ENCODE measurements at places on chromosomes 11 and 22. TPM values are rescaled to one million over a fixed set of nuclear protein-coding genes. Genes with fewer than 3 reads are reported as not detected.

GRCh38 chr11:111582163-111582562, 20.1 kb upstream of the SIK2 start:
- no peak for DNase-seq

DNA sequence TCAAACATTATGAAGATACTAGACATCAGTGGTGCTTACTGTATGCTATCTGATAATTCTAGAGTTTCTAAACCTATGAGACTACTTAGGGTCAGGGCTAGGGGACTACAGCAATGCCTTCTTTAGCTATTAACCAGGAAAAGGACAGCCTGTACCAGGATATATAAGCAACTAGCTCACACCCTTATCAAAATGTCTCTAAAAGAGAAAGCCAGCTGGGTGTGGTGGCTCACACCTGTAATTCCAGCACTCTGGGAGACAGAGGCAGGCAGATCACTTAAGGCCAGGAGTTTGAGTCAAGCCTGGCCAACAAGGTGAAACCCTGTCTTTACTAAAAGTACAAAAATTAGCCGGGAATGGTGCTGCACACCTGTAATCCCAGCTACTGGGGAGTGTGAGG, 55.8 kb downstream of the RAB6A start:
- DNase-seq: no peak

GRCh38 chr11:87374038-87374807, 336.5 kb downstream of the TMEM135 start:
- no peak for DNase-seq

DNA sequence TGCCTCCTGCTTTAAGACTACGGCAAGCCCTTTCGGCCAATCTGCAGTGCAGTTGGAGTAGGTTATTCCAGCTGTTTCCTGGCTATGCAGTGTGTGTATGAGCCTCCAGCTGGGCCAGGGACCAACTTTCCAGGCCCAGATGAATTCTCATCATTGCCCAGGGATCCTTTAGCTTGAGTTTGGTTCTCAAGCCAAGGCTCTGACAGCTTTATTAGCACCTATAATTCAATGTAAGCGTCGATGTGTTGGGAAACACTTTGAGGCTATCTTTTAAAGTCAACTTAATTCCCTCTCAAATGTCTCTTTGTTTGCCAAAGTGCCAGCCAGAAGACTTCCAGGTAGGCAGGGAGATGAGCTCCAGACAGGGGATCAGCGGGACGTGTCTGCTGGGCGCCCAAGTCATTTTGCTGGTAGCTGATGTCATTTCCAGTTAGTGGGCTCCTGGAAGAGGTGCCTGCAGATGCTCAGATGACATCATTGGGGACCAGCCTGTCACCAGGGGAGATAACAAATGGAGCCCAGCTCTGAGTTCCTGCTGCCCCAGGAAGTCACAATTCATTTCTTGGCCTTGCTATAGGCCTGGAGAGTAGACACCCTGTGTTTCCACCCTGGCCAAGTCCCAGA, 520.4 kb downstream of the SOX6 start:
- no peak for DNase-seq

Gene ISX
- total RNA-seq: not detected

DNA sequence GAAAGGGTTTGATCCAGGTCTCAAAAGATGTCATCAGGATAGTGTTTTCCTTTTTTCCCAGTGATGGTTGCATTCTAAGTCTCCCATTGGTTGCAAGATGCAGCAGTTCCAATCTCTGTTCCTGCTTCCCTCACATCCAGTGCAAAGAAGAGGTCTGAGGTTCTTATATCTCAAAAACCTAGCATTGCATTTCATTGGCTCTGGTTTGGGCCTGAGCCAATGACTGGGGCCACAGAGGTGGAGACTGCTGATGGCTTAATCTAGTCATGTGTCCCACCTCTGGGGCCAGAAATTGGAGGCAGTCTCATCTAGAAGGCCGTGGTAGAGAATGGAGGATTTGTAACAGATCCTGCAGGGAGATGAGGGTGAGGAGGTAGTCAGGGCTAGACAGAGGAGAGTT, 13.2 kb upstream of the MICAL2 start:
- DNase-seq: no peak

- DNase-seq: no peak
Measured at GRCh38 chr22:44741929-44742328, 10.4 kb upstream of the ARHGAP8 start.

Gene MRGPRE
- total RNA-seq: not detected

Gene CSNK1E
- 118 TPM for total RNA-seq

Data from renal cortical epithelial cell (primary cell).